ENCODE measurements at places on chromosomes 12 and 14.

- DNase-seq: no peak
These were observed 17.5 kb upstream of the BEGAIN start for GRCh38 chr14:100604709-100605108.

DNA sequence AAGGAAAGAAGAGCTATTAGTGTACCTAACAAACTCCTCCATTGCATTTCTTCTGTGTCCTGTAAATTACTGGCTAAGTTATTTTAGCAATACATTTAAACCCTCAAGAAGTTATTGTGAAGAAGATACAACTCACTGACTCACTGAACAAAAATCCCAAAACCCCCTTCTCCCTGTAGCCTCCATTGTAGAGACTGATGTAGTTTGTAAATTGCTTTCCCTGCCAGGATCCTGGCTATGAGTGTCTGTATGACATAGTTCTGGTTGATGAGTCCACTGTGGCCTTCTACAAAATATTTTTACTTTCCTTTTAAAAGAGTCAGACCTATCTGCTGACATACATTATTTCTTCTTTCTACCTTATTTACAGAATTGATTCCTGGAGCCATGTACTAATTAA is 155.6 kb downstream of the SLC6A15 start:
- peak; percentile 76 for DNase-seq

DNA sequence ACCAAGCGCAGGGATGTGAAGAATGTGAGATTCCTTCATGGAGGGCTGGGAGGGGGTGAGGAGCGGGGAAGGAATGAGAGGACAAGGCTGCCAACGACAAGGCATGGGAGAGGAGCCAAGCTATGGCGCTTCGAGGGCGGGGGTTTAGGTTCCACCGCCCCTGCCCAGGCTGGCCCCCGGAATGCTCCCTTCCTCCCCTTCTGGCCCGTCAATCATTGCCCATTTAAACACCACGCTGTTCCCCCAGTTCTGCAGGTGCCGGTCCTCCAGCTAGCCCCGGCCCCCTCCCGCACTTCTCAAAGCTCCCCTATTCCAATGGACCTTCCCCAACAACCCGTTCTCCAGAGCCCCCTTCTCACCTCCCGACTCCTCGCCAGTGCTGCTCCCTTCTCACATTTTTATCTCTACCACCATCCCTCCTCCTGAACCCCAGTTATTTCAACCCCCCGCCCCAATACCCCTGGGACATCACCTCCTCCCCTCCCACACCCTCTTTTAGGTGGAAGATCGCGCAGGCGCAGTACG is 428 bp downstream of the RNF41 start:
- DNase-seq: peak; percentile 33

DNA sequence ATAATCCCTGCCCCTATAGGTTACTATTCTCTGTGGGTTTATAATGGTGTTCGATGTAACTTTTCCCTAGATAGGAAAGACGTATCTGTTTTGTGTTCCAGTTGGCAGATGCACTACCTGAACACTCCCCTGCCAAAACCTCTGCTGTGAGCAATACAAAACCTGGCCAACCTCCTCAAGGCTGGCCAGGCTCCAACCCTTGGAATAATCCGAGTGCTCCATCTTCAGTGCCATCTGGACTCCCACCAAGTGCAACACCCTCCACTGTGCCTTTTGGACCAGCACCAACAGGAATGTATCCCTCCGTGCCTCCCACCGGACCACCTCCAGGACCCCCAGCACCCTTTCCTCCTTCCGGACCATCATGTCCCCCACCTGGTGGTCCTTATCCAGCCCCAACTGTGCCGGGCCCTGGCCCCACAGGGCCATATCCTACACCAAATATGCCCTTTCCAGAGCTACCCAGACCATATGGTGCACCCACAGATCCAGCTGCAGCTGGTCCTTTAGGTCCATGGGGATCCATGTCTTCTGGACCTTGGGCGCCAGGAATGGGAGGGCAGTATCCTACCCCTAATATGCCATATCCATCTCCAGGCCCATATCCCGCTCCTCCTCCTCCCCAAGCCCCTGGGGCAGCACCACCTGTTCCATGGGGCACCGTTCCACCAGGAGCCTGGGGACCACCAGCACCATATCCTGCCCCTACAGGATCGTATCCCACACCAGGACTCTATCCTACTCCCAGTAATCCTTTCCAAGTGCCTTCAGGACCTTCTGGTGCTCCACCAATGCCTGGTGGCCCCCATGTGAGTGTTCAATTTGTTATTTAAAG is 11.3 kb downstream of the MAPK1IP1L start:
- DNase-seq: no peak

GRCh38 chr12:121464331-121464730 is 64.4 kb downstream of the RNF34 start:
- no peak for DNase-seq

DNA sequence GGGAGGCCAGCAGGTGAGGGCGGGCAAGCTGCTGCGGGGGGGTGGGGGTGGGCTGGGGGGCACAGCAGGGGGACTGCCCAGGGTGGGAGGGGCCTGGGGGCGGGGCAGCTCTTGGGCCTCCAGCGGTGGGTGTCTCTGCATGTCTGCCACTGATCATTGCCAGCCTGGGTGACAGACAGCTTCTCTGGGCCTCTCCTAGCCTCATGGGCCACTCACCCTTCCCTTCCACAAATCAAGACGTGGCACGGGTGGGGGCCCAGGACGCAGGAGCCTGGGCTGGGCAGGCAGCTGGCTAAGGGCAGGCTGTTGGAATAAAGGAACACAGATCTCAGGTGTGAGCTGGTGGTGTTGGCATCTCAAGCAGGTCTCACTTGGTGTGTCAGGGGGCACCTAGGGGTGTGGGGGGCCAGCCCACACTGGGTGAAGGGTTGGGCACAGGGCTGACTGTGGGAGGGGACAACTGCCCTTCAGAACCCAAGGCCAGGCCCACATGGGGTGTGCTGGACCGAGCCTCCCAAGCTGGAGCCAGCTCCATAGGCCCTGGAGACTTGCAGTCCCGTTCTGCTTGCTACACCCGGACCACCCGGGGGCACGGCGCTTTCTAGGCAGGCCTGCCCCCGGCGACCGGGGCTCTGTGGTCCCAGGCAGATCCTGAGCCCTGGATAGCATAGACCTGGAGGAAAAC is 3.0 kb downstream of the TEDC1 start:
- no peak for DNase-seq

GRCh38 chr14:54814076-54814475 is 88.5 kb downstream of the GCH1 start:
- no peak for DNase-seq

- no peak for DNase-seq
These were observed 10.6 kb downstream of the SVOP start for GRCh38 chr12:109010259-109010658.

DNA sequence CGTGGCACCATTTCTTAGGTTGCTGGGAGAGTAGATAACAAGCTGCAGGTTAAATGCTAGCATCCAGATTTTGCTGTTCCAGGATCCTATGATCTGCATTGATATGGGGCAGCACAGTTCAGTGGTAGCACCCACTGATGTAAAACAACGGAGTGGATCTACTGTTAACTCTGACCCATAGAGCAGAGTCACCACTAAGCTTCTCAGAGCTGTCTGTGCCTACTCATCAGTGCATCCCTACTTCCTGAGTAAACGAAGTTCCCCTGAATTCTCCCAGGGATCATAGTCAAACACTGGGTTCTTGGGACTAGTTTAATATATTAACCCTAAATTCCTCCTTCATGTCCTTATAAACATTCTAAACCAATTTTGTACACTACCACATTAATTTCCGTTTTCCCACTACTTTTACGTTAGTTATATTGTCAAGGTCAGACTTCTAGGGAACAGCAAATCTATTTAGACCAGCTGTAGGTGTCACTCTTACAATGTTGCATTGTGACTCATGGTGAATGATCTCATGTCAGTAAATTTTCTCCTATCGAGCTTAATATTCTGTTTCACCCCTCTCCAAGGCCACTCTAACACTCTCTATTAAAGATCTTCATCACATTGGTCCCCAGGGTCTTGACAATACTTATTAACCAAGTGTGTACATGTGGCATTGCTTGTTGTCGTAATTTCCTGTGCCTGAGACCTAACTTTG is 10.3 kb downstream of the RERGL start:
- DNase-seq: no peak

GRCh38 chr14:60002819-60003492 is 83.0 kb downstream of the LRRC9 start:
- DNase-seq: peak; percentile 21

GRCh38 chr12:2179953-2180736 is 127.4 kb downstream of the CACNA1C start:
- DNase-seq: peak; percentile 88

DNA sequence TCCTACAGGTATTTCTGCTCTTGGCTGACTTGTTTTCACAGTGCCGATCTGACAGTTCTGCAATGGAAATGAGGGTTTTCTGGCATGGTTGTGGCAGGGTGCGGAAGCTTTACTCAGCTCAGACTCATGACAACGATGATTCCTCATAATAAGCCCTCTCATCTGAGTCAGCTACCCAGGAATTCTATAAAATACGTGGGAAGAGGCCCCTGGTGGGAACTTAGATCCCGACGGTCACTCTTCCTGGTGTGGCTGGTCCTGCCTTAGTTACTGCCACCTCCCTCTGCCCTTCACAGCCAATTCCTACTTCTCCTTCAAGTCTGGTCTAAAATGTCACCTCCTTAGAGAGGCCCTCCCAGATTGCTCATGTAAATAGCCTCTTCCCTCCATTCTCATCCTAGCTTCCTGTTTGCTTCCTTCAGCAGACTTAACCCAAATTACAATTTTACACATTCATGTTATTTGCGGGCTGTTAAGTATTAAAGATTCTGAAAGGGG is 104.2 kb upstream of the MAP1LC3B2 start:
- DNase-seq: peak; percentile 78

DNA sequence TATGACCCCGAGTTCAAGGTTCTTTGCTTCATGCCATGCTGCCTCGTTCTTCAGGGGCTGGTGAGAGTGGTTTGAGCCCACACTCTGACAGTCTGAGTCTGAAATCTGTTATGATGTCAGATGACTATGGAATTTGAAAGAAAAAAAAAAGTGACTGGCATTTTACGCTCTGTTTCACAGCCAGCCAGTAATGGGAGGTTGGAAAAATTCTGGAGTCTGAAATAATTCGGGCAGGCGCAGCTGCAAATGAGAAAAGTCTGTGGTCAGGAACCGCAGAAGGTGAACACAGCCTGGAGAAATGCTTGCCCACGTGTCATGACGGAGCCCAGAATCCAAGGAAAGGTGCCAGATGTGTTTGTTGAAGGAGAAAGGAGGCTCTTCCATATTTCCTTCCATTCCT is 269.8 kb upstream of the PWP1 start:
- no peak for DNase-seq

DNA sequence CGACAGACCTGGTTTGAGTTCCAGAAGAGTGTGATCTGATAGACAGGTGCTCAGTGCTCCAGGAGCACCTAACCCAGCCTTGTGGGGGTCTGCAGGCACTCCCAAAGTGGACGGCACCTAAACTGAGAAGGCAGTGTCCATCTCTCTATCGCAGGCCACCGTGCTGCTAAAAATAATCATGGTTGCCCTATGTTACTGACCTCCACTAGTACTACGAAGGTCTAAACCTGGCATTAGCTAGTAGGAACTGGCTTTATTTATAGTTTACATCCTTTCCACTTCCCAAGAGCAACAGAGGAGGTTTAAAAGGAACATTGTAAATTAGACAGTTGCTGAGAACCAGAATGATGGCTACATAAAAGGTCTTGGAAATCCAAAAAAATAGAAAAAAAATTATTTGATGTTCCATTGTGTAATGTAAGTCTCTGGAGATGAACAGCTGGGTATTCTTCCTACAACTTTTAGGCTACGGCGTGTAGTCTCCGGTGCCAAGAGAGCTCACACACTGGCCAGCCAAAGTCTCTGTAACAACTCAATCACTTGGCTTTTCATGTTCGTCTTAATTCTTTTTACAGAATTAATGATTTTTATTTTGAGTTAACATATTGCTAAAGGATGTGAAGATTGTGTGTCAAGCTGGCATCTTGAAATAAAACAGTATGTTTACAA is 27.3 kb downstream of the PPFIBP1 start:
- no peak for DNase-seq

DNA sequence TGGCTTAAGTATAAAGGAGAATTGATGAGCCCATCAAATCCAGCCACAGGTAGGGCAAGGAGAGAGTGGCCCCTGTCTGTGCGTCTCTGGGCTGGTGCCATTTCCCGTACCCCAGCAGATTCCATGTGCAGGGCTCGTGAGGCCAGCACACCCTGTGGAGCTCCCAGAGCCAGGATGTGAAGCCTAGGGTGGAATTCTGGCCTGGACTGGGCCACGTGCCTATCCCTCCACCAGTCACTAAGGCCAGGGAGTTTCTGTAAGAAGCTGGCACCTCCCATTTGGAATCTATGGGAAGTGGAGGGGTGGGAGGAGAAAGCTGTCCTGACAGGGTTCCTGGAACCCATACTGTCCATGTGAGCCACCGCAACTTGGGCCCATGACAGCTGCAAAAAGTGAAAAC is 148.5 kb downstream of the FOXN3 start:
- DNase-seq: no peak

- no peak for DNase-seq
These were observed 111.9 kb downstream of the NTS start for GRCh38 chr12:85985996-85986395.

DNA sequence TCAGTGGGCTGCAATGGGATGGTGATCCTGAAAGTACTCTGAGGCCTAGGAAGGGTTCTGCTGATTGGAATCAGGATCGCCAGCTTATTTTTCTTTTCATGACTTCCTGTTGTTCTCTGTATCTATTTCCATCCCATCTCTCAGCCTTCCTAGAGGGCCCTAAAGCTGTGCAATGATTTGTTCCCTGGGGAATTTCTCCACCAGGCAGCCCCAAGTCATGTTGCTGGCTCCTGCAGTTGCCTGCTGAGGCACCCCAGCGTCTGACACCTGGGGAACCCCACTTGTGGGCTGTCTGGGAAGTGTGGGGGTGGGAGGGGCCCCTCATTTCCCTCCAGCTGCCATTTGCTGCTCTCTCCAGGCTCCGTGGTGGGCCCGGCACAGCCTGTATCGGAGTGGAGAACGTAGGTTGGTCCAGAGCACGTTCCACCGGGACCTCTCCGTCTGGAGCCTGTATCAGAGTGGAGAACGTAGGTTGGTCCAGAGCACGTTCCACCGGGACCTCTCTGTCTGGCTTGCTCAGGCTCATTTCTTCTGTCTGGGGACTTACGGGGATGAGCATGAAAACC is 138.3 kb downstream of the TSPAN9 start:
- DNase-seq: no peak

DNA sequence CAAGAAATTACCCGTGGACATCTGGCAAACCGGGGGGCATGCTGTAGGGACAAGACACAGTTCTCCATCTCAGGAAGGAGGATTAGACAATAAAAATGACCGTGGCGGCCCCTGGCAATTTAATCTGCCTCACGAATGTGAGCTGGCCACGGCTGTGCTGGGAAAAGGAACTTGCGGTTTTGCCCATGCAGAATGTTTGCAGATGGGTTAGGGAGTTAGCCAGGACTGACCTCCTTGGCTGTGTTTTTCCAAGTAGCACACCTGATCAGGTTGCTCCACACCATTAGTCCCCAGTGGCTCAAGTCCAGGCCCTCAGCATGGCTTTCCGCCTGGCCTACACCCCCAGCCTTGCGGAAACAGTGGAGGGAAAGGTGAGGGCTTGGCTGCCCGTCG is 20.8 kb downstream of the TPCN1 start:
- peak; percentile 41 for DNase-seq

Data from skeletal muscle cell (primary cell).